ENCODE measurements at places on chromosomes 3 and 15.

GRCh38 chr3:41274944-41275668 lies 75.8 kb downstream of the CTNNB1 start:
- no peak for DNase-seq

- no peak for DNase-seq
Measured at GRCh38 chr15:39582286-39582976, 1.6 kb downstream of the THBS1 start.

DNA sequence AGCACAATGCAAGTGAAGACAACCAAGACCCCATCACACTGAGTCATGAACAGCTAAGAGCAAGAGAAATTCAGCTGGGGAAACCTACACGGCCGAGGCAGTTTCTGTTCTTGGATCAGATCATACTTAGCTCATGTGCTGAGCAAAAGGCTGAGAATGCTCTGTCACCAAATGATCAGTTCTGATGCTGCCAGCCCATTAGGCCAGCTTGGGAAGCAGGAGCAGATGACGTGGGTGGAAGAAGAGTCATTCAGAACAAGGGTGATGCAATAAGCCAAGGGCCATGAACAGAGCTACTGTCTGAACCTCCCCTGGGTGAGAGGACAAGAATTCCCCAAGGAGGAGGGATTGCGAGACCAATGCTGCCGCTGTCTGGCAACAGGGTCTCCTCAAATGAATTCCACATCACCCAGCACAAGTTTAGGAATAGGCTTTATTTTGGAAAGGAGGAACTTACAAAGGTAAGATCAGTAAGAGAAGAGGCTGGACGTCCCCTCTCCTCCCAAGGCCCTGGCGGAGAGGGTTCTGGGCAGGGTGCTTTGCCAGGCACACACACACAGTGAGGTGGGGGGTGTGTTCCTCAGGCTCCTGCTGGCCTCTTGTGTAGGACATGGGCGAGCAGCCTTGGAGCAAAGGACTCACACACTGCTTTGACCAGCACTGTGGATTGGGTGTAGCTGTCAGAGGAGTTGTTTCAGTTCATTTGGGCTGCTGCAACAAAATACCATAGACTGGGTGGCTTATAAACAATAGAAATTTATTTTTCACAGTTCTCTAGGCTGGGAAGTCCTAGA lies 65.6 kb upstream of the CTXND1 start:
- no peak for DNase-seq

GRCh38 chr3:44114142-44114541 lies 127.5 kb upstream of the TOPAZ1 start:
- DNase-seq = no peak

- DNase-seq = no peak
Measured at GRCh38 chr3:94758751-94759150, 695.9 kb downstream of the NSUN3 start.

DNA sequence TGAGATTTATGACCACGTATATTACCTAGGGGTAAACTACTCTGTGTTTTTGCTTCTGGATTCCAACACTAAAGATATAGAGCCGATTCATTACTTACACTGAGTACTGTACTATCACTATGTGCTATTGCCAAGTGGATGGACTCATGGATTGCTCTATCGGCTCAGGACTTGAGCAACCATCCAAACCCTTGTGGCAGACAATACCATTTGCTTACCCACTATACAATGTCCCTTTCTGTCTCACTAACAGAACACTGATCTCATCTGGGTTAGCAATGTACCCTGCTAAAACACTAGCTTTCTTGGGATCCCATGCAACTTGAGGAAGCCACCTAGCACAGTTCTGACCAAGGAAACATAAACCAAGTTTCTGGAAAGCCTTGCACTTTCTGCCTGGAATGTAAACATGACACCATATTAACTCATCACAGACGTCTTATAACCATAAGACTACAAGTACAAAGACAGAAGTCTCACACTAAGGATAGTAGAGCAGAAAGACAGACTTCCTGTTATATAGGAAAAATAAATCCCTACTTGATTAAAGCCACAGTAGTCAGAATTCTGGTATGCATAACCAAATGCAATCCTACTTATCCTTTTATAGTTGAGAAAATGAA lies 38.6 kb downstream of the HACD2 start:
- no peak for DNase-seq

DNA sequence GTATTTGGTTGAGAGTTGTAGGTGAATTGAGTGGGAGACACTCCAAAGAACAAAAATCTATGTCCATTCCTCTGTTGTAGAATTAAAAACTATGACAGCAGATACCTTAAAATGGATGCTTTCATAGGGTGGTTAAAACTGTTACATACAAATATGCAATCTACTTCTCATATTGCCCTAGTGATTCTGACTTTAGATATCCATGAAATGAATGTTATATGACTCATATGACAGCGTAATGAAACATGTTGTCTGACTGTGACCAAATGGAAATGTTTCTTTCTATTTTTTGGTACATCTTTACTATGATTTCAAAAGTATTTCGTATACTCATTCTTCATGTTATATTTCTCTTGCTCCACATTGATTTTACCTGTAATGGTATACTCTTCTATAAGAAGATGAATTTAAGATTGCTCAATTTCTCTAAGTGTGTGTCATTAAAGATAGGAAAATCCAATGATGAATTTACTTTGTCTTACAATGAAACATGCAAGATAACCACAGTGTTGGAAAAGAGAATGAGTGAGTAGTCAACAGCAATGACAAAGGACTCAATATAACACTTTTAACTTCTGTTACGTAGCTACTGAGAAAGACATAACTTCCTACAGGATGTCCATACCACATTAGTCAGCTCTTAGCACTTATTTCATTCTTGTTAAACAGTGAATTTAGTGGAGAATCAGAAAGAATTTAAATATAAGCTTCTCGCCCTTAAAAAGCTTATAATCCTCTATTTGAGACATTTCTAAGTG lies 79.3 kb upstream of the LSAMP start:
- DNase-seq = no peak

DNA sequence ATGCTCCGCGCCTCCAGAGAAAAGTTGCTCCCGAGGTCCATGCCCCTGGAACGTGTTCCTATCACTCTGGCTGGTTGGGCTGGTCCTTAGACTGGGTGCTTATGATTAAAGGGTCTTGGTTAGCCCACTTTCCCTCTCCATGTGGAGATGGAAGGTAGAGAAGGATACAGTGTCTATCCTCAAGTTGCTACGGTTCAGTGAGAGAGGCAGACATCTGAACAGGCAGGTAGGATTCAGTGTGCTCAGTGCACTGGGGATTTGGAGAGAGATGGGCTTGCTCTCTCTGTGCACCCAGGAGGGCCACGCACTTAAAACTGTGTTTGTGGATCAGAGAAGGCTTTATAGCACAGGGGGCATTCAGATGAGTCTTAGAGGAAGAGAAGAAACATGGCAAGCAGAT lies 63.0 kb downstream of the RPL39L start:
- no peak for DNase-seq

DNA sequence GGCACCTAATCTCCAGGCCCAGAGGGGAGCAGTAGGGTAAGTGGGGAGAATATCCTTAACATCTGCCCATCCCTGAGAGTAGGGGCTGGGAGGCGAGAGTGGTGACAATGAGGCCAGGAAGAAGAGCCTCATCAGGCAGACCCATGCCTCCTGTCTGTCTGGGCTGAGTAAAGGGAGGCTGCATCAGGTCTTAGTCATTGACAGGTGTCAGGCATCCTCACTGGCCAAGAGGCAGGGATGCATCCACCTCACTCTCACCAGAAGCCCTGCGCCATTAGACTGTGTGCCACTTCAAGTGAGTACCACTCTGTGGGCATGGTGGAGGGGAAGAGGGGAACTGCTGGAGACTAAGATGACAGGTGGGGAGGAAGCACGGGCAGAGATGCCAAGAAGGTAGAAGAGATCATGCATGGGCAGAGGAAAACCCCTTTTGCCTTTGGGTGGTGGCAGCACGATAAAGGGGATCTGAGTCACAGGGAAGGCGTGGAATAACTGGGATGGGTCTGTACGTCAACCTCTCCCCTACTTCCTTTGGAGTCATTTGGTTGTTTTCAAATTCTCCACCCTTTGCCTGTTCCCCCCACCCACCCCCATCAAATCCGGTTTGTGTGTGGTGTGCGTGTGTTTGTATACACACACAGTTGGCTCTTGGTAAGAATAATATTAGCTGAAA lies 14.1 kb downstream of the ANAPC13 start:
- DNase-seq = no peak

DNA sequence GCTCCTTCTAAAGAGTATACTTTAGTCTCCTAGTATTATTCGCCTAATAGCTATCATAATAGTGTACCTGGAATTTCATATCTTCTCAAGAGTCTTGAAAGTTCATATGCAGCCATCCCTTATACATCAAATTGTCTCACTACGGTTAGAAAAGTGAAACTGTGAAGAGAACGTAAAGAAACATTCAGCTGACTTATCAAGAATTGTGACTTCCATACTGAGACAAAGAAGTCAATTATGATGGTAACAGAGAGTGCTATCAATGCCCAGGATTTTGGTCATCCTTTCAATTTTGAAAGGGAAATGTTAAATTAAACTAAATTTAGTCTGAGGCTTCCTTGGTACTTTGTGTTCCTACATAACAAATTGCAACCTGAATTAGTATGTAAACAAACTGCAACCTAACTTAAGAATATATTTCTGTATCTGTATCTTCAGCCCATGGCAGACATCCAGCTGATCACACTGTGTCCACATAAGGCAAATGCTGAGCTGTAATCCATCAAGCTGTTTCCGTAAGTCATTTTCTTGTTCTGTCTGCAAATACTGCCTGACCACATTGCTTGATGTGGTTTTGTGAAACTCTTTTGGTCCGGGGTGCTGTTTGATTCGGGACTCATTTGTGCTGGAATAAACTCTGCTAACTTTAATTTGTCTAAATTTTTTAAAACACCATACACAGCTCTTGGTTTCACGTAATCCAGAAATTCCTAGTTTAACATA lies 469.6 kb downstream of the SI start:
- no peak for DNase-seq

DNA sequence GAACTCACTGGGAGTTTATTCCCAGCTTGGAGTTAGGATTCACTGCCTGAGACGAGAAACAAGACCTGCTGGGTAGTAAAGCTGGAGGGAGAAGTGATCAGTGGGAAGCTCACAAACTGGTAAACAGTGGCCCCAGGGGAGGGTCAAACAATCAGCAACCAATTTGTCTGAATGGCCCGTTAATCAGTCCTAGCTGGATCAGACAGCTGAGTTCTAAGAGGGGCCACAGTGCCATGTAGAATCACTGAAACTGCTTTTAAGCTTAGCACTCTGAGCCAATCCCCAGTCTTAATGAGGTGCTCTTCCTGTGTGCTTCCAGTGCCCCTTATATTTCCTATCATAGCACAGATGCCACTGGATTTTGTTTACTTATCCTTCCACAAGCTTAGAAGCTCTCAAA lies 591.7 kb downstream of the RSL24D1 start:
- no peak for DNase-seq

- no peak for DNase-seq
Measured at GRCh38 chr3:66539466-66539989, 38.7 kb upstream of the LRIG1 start.

DNA sequence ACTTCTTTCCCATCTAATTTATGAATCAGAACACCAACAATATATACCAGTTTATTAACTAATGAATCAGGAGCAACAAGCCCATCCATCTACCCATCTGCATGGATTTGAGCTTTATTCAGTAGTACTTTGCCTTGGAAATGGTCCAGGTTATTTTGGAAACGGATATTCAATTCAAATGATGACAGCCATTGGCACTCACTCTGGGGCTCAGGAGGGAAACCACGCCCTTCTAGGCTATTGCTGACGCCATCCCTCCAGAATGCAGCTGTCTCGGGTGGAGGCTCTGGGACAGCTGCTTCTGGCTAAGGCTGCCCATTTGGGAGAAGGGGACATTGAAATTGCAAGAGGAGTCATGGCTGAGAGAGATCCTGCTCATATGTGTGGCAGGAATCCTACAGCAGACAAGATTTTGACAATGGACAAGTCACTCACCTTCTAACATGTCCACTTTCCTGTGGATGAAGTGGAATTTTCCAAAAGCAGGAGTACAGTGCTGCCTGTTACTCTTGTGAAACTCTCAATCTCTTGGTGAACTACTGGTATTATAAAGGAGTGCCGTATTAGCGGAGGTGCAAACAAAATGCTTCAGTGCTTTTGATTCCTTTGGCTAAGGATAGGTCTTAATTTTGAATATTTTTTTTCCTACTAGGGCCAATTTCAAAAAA lies 29.3 kb upstream of the TRAK1 start:
- no peak for DNase-seq

GRCh38 chr15:77010857-77011256 lies 15.9 kb downstream of the PSTPIP1 start:
- DNase-seq = no peak

GRCh38 chr3:112531358-112531781 lies 30.4 kb downstream of the ATG3 start:
- no peak for DNase-seq

- no peak for DNase-seq
Measured at GRCh38 chr3:36575241-36575640, 189.1 kb downstream of the DCLK3 start.

DNA sequence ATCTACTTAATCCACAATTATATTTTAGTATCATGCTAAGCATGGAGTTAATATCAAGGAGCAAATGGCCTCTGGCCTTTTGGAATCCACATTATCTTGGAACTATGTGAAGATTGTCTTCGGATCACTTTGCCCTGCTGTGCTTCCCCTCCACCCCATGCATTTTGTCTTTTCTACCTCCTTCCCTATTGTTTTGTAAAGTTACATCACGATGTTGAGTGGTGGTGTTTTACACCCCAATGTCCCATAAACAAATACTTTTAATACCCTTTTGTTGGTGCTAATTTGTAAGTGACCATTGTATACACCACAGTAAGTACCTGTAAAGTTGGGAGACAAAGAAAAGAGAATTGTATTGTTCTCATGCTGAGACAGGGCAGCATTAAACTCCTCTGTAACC lies 258.4 kb upstream of the ZNF717 start:
- DNase-seq = no peak

DNA sequence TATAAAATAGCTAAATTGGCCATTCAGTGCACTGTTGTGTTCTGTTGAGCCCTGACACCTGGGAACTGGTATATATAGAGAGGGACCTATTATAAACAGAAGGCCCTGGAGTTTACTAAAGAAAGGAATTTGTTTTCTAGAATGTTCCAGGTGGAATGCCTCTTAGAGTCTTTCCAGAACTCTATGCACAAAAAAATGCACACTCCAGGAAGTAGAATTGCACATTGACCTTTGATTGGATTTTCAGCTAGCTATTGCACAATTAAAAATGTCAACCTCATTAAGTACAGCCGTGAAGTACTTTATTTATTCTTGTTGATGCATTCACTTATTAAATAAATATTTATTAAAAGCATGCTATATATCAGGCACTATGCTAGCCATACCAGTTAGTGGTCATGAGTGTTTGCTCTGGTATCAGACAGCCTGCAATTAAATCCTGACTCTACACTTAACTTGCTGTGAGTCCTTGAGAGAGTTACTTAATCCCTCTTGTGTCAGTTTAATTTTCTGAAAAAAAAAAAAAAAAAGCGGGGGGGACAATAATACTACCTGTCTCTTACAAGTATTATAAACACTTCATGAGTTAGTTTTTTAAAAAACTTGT lies 40.8 kb downstream of the NDUFB4 start:
- DNase-seq = no peak

All from HL-60 (cell line).